A549 treated with AZD2906 at 1 μM for 4 hours (cell line): ENCODE measurements at places on chromosomes 5 and 9. TPM values are rescaled to one million over a fixed set of nuclear protein-coding genes. Genes with fewer than 3 reads are reported as not detected.

KIF20A gene
- total RNA-seq = 36.3 to 47.1 TPM (median 41.8 TPM) in 5 replicates

TOR4A gene
- 18.3 to 26.4 TPM (median 25.4 TPM) in 5 replicates for total RNA-seq

ZDHHC11B gene
- total RNA-seq = 1.1 to 1.5 TPM (median 1.2 TPM) in 5 replicates

CCNJL gene
- total RNA-seq = 10.1 to 12.6 TPM (median 11.2 TPM) in 5 replicates

SNAPC4 gene
- 10.4 to 12.4 TPM (median 11.7 TPM) in 5 replicates for total RNA-seq

SEPTIN8 gene
- 17.8 to 21.9 TPM (median 19.3 TPM) in 5 replicates for total RNA-seq
